ENCODE measurements at places on chromosomes 12 and 14.

DNA sequence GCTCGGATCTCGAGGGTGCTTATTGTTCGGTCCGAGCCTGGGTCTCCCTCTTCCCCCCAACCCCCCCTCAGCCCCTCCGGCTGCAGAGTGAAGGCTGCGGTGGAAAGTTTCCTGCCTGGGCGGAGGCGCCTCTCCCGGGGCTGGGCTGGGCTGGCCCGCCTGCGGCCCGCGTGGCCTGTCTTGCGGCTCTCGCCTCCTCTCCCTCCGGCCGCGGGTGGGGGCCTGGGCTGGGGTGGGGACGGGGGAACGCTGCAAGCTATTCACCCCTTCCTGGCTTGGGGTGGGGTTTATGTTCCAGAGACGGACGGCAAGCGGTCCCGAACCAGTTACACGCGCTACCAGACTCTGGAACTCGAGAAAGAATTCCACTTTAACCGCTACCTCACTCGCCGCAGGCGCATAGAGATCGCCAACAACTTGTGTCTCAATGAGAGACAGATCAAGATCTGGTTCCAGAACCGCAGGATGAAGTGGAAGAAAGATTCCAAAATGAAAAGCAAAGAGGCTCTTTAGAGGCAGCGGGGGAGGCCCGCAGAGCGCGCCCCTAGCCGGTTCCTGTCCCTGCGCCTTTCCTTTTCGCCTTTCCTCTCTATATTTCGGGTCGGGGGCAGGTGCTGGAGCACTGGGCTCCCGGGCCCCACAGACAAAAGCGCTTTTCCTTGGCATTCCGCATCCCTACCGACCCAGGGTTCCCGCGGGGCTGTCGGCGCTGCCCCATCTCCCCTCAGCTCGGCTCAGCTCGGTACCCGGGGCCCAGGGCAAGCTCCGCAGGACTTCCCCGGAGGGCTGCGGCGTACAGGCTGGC, 1.3 kb downstream of the HOXC5 start:
- no peak for DNase-seq

- peak; percentile 38 for DNase-seq
These were observed 521.0 kb downstream of the FUT8 start for GRCh38 chr14:65933400-65934069.

GRCh38 chr12:109923481-109924245, 23.6 kb downstream of the TCHP start:
- no peak for DNase-seq

- no peak for DNase-seq
These were observed 31.4 kb upstream of the OXA1L start for GRCh38 chr14:22735096-22735495.

- DNase-seq, result no peak
These were observed 23.8 kb downstream of the CNTN1 start for GRCh38 chr12:40716037-40716436.

DNA sequence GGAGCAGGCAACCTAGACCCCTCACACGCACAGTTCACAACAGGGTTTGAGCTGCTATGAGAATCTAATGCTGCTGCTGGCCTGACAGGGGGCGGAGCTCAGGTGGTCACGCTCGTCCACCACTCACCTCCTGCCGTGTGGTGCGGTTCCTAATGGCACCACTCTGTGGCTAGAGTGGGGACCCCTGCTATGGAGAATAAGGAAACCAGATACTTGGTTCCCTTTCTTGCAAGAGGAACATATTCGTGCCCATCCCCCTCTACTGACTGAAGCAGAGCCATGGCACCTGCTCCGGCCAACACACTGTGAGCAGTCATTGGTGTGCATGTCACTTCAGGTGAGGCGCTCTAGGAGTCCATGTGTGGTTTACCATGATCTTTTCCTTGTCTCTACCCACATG, 30.4 kb upstream of the RIMBP2 start:
- DNase-seq, result no peak

DNA sequence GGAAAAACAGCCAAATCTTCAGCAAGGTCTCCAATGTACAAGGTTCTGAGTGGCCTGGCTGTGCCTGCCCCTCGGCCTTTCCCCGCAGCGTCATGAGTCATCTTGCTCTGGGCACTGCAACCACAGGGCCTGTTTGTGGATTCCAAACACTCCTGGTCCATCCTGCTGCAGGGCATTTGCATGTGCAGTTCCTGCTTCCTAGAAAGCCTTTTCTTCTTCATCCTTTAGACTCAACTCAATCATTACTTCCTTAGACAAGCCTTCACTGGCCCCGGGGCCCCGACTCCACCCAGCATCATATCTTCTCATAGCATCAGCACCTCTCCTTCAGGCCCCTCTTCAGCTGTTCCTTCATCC, 101.8 kb upstream of the EGLN3 start:
- DNase-seq, result no peak

- DNase-seq, result no peak
These were observed 2.1 kb downstream of the EML5 start for GRCh38 chr14:88790501-88791251.

DNA sequence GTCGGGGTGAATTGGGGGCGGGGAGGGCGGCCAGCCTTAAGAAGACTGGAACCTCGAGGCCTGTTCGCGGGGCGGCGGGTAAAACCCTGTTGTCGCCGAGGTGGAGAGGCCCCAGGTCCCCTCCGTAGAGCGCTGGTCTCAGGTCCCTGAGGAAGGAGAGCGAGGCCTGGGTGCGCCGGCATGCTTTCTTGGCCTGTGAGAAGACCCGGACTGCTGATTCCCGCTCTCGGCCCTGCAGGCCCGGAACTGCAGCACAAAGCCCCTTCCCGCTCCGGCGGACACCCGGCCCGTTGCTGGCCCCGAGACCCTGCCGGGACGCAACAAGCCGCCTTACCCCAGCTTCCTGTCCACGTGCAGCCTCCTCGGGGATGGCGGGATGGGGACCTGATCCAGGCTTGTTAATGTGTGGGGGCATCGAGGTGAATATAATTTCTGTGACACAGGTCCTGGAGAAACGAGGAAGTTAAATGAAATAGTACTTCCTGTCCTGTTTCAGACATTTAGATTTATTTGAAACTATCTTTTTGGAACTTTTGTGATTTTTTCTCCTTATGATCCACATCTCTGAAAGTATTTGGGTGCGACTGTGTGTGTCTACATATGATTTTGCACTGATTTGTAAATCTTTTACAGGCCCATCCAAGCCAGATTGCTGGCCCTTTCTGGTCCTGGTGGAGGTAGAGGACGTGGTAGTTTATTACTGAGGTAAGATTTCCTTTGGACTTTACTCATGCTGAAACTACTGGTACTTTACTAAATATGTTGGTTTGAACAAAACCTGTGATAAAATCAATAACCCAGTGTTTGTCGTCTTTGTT, 600 bp downstream of the PNN start:
- DNase-seq, result no peak

- DNase-seq, result no peak
These were observed 1026.9 kb downstream of the LRFN5 start for GRCh38 chr14:42633504-42634095.

Data from left ventricle myocardium superior (tissue), 1 donor.